BJ (cell line): ENCODE measurements at places on chromosomes 2 and 18. TPM values are rescaled to one million over a fixed set of nuclear protein-coding genes. Genes with fewer than 3 reads are reported as not detected.

MATN3 gene
- polyA plus RNA-seq, result 0.92 and 0.97 TPM in 2 replicates

ANKRD29 gene
- 4.3 and 4.7 TPM in 2 replicates for polyA plus RNA-seq

C2orf78 gene
- not detected in 2 replicates for polyA plus RNA-seq

DSG3 gene
- not detected in 2 replicates for polyA plus RNA-seq

SP140 gene
- polyA plus RNA-seq, result 0.29 and 0.36 TPM in 2 replicates

SIX3 gene
- polyA plus RNA-seq, result not detected in 2 replicates

IL36RN gene
- polyA plus RNA-seq, result not detected in 2 replicates

SLC11A1 gene
- 0.05 and 0.23 TPM in 2 replicates for polyA plus RNA-seq

SNORC gene
- 0.25 and 0.53 TPM in 2 replicates for polyA plus RNA-seq

SERPINB8 gene
- polyA plus RNA-seq, result 18.4 and 27.0 TPM in 2 replicates

PAIP2B gene
- polyA plus RNA-seq, result 0.11 and 0.29 TPM in 2 replicates

IHH gene
- 0.05 TPM in 2 replicates for polyA plus RNA-seq

MCFD2 gene
- 166 and 236 TPM in 2 replicates for polyA plus RNA-seq

HOXD12 gene
- not detected in 2 replicates for polyA plus RNA-seq

- no peak for DNase-seq
These were observed at the start of gene CCBE1 for GRCh38 chr18:59697236-59697932. Gene CCBE1 (minus strand): TSS chr18:59697423.

DNA sequence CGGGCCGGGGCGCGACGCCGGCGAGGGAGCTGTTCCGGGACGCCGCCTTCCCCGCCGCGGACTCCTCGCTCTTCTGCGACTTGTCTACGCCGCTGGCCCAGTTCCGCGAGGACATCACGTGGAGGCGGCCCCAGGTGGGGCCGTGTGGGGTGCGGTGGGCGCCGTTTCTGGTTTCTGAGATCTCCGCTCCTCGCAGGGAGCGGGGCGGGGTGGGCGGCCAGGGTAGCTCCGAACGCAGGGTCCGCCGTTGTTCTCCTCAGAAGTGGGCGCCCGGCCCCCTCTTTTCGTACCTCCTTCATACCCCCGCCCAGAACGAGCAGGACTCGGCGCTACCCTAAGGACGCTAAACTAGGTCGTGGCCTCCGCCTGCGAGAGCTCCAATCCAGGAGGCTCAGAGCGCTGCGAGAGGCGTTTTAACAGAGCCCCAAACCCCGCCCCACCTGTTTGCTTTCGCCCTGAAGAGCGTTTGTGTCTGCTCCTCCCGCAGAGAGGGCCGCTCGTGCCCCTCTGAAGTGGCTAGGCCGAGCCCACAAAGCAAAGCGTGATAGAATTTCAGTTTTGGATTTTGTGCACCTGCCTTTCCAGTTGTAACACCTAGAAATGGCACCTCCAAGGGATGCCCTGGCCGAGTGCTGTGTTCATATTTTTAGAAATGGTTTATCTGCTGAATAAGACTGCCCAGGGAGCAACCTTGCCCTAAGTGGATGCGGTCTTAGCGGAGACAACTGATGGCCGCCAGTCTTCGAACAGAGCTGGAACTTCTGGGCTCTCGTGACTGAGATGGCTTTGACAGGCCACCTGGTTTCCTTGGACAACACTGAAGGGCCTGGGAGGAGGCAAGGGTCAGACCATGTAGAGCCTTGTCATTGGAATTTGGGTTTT lies 626 bp downstream of the CAPN10 start:
- no peak for DNase-seq

GRCh38 chr2:177391822-177392372 lies 676 bp upstream of the AGPS start:
- no peak for DNase-seq

GRCh38 chr2:43159797-43160196 lies 66.6 kb downstream of the ZFP36L2 start:
- no peak for DNase-seq

DNA sequence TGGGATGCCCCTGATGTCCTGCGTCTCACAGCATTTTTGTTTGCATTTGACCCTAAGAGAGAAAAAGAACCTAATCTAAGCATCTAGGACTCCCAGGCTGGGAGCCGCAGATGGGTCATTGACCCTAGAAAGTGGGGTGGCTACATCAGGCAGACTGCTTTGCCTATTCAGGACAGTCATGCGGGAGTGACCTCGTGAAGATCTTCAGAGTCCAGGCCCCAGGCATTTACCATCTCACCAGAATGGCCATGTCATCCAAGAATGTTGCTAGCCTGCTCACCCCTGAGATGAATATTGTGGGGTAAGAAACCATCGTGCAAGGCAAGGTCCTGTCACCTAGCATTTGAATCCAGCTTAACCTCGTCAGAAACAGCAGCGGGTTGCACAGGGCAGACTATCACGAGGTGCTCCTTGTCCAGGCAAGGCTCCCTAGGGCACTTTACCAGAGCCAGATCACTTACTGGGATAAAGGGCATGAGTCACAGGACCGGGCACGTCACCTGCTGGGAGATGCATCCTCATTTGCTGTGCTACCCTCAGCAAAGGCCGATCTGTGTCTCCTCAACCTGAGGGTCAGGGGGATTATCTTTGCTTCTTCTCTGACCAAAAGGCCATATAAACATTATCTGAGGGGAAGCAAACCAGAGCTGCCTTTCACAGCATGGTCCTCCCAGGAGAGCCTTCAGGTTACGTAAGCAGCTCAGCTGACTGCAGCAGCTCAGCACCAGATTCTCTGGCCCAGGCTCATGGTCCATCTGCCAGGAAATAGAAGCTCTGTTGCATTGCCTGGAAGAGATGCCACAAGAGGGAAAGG lies 162.3 kb downstream of the ACKR3 start:
- no peak for DNase-seq

DNA sequence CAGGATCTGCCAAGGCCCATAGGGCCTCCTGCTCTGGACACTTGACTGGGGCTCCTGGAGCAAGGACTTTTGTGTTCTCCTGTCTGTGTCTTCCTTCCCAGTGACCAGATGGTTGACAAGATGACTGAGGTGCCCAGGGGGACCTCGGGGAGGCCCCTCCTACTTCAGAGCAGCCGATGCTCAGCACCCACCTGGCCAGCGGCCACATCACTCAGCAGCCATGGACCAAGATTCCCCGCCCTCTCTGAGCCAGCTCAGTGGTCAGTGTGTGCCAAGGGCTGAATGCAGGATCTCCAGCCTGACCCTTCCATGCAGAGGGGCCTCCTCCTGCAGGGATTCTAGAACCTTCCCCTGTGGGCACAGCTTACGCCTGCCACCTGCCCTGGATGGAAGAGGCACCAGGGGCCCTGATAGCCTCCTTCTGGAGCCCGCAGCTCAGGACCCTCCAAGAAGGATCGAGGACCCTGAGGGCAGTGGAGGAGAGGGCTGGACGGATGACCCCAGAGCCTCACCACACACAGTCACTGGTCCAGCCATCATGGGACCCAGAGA lies 87.4 kb upstream of the GPC1 start:
- DNase-seq, result no peak

DNA sequence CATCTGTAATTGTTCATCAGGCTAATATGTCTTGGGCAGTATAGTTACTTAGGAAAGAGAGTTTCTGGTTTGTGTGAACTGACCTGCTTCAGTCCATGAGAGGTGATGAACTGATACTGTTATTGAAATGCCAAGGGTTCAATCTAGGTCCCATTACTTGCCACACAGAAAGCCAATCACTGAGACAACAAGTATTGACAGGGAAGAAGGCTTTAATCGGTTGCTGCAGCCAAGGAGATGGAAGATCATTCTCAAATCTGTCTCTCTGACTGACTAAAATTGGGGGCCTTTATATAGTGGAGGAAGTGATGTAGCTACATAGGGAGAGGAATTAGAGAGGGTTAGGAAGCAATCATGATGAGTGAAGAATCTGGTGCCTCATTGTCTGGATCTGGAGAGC lies 19.9 kb upstream of the FAM98A start:
- no peak for DNase-seq

DNA sequence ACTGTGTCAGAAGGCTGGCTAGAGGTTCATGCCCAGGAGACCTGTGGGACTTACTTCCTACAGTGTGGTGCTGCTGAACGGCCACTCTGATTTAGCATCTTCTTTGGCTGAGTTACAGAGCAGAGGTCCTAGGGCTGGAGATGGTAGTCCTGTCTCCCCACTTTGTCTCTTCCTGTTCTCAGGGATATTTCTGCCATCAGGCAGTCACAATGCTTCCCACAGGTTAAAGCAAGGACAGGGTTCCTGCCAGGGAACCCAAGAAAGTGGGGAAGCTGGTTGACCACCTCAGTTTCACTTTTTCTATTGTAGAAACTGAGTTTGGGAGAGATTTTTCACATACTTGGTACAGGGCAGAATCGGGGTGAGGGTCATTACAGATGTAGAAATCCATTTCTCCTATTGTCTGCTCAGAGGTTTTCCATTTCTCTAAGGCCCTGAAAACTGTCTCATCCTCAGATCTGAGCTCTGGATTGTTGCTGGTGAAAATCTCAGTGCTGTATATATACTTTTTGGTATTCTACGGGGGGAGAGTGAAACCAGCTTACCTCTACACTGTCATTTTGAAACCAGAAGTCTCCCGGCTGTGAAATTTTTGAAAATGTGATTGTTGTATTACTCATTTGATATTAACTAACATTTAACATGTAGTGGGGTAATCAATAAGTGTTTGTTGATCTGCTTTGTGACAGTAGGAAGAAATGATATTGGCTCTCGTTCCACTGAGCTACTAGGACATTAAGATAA lies 37.0 kb upstream of the MEP1B start:
- no peak for DNase-seq

DNA sequence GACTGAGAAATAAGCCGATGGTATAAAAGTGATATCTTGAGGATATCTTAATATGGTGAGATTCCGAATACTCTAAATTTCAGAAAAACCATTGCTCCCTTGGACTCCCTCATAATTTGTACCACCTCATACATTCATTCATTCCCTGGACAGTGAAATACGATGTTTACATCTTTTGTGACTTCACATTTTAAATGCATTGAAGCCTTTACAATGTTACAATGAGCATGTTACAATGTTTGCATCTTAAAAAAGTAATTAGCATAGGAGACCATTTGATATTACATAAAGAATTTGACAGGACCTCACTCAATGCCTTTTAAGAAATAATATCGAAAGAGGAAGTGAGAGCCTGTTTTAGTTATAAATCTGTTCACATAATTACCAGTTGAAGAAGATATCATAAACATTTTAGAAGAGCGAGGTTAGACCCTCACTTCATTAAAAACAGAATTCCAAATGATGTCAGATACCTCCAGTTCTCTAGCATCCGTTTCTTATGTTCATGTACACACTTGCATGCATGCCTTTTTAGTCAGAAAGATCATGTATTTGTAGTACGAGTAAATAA lies 372.0 kb downstream of the ARHGAP15 start:
- no peak for DNase-seq

DNA sequence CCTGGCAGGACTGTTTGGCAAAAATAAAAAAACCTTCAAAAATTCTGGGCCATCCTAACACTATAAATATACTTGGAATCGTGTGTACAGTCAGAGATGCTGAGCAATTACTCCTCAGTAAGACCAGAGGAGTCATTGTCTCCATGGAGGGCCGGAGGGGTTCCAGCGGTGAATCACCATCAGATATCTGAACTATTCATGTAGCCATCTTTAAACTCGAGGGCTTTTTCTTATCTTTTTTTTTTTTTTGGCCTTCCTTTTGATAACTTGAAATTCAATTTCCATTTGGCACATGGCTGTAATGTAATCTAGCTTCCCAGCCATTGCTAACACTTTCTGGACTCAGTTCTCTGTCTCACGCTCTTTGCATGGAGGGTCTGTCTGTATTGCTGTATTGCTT lies 7.4 kb upstream of the FHL2 start:
- DNase-seq, result no peak

- no peak for DNase-seq
These were observed 87.6 kb downstream of the SLC8A1 start for GRCh38 chr2:40364151-40364874.

DNA sequence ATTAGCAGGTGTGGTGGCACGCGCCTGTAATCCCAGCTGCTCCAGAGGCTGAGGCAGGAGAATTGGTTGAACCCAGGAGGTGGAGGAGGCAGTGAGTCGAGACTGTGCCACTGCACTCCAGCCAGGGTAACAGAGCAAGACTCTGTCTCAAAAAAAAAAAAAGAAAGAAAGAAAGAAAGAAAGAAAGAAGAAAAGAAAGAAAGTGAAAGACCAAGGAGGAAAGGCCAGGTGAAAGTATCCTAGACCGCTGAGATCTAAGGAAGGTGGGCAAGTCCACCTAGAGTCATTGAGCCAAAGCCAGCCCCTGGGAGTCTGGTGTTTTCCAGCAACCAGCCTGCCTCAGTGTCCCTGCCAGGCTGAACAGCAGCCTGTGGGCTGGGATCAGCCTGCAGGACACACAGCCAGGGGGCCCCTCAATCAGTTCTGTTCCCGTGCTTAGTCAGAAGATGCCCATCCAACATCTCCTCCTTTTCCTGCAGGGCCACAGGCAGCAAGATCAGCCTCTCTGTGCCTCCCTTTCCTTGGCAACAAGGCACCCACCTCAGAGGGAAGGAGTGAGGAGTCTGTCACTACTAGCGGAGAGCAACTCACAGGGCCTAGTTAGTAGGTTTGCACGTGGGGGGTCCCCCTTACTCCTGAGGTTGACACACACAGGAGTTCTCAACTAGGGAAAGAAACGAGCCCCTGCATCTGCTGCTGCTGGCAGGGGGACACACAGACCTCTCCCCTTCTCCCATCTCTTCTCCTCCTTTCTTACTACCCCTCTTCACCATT lies 64.1 kb downstream of the SMAD7 start:
- no peak for DNase-seq

- no peak for DNase-seq
These were observed 122.9 kb downstream of the GLI2 start for GRCh38 chr2:120858361-120859106.

DNA sequence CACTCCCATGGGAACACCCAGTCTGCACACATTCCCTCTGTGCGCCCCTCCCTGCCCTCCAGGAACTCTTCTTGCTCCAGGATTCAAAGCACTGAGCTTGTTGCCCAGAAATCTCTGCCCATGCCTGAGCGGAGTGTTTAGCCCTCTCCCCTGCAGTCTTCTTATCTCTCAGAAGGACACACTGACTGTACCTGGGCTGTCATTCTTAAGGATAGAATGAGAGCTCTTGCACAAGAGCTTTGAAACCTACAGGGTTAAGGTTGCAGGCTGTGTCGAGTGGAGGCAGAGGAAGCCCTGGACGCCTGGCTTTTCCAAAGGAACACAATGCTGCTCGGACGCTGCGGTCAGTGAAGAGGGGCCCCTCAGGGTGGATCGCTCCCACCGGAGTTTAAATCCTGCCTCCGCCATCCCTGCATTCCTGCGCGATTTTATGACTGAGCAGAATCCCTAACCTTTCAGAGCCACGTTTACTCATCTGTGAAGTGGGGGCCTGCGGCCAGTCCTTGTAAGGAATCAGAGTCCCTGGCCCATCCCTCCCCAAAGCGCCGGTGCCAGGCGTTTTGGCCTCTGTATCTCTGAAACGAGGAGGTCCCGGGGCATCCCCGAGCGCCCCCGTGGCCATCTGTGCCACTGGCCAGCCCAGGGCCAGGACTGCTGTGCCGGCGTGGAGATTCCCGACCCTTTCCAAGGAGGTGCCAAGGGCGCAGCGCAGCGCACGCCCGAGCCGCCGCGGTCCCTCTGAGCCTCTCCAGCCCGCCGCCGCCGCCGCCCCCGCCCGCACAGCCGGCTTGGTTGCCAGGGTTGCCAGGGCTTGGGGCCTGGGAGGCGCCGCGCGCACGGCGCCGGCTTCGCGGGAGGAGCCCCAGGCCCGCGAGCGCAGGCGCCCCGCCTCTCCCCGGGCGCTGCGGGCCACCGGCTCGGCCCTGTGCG lies 58.9 kb downstream of the FAM168B start:
- DNase-seq, result no peak
